Renal pelvis (tissue), 12 donors: ENCODE measurements at places on chromosomes 2 and 18.

DNA sequence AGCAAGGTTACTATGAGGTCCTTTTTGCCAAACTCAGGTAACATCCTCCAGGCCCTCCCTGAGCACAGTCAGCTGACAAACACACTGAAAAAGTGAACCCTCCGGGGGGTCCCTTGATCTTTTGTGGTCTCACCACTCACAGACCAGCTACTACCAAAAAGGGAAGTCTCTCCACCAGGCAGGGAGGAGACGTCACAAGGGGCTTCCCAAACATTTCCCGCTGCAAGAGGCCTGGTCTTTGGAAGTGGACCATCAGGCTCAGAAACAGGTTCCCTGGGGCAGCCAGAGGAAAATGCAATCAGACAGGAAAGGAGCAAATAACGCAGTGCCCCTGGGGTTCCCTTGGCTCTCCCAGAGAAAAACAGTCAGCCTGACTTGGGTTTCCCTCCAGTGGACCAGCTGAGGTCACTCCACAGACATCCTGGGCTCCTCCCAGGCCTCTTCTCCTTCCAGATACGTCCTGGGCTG, 38.7 kb upstream of the POMC start:
- DNase-seq: no peak

DNA sequence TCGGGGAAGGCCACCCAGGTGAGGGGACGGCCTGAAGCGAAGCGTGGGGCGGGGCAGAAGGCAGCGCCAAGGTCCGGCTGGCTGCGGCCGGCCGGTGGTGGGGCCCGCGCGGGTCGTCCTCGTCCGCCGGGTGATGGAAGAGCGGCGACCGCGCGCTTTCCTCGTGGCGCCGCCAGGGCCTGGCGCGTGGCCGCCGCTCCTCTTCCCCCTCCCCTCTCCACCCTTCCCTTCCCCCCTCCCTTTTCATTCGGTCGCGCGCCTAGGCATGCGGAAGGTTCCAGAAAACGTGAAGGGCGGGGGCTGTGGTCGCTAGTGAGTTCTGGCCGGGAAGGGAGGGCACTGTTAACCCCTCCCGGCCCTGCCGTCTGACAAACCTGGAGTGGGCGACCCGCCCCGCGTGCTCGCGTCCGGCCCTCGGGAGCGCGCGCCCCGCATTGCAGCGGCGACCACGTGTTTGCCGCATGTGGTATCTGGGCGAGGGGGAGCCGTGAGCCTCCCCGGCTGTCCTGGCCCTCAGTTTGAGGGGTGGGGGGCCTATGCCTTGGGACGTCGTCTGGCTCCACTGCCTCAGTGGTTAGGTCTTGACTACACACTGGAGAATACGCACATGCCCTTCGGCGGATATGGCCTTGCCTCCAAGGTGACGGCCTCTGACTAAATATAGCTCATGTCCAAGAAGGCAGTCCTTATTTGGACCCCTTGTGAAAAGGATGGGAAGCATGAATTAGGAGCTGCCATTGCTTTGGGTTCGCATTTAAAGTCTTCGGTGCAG, 579 bp downstream of the MAT2A start:
- DNase-seq: peak; percentile 73

GRCh38 chr2:242063436-242063835, 193.9 kb downstream of the RTP5 start:
- DNase-seq: no peak

DNA sequence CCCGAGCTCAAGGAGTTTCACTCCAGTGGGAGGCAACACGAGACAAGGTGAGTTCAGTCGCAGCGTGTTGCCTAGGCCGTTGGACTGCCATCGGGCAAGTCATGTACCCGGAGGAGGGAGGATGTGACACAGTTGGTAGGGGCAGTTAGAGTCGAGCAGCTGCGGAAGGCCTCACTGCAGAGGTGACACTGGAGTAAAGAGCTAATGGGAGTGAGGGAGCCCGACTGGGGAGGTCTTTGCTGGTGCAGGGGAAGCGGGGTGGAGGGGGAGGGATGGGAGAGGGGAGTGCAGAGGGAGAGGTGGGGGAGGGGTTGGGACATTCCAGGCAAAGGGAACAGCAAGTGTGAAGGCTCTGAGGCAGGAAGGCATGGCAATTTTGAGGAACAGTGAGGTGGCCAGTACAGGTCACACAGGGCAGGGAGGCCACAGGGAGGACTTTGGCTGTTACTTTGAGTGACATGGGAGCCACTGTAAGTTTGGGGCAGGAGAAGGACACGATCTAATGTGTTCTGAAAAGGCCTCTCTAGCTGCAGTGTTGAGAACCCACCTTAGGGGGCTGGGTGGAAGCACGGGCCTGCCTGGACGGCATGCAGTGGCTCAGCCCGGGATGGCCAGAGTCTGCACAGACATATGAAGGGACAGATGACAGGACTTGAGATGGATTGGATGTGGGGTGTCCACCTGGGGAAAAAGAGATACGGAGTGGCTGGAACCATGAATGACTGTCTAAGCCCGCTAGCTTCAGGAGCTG, 61.1 kb downstream of the KCNF1 start:
- no peak for DNase-seq

- no peak for DNase-seq
Observed at GRCh38 chr2:160869411-160869810, 290.8 kb upstream of the TANK start.

DNA sequence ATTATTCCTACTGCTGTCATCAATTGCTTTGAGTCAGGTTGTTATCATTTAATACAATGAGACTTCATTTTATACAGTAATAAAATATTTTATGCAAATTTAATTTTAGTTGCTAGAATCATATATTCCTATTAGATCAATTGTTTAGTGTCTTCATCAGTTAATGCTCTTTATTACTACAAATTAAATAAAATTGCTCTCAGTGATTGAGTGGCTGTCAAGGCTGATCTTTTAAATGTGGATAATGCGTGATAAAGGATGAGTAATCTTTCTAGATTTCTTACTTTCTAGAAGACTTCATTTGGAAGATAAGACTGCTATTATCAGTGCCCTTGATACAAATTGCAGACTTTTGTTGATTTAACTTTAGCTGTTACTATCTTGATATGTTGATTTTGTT, 59.6 kb upstream of the CDH2 start:
- DNase-seq: no peak

- DNase-seq: no peak
Observed at GRCh38 chr2:140584471-140584870, 1546.3 kb downstream of the LRP1B start.

GRCh38 chr2:66036948-66037347, 398.0 kb upstream of the MEIS1 start:
- no peak for DNase-seq

DNA sequence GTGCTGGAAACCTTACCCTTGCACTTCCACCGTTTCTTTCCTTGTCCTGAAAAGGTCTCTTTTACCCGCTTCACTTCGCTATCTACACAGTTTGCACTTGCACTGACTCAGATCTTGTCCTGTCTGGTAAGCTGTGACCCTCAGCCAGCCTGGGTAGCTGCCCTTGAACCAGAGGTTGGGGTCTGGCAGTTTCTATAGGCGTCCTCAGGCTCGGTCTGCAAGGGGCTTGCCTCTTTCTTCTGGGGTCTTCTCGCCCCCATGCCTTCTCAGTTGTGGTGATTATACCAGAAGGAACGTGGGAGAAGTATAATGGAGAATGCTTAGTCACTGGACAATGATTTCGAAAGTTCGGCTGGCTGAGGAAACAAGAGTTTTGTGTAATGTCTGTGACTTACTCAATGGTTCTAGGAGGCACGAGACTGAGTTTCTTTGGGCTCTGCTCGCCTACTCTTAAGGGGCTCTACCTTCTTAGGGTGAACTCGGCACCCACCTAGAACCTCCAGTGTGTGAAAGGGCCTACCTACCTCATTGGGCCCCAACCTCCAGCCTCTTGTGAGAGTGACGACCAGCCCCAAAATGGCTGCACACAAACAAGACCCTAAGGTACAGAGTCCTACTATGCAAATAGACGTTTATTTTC, 6.9 kb upstream of the STAT1 start:
- DNase-seq: no peak

DNA sequence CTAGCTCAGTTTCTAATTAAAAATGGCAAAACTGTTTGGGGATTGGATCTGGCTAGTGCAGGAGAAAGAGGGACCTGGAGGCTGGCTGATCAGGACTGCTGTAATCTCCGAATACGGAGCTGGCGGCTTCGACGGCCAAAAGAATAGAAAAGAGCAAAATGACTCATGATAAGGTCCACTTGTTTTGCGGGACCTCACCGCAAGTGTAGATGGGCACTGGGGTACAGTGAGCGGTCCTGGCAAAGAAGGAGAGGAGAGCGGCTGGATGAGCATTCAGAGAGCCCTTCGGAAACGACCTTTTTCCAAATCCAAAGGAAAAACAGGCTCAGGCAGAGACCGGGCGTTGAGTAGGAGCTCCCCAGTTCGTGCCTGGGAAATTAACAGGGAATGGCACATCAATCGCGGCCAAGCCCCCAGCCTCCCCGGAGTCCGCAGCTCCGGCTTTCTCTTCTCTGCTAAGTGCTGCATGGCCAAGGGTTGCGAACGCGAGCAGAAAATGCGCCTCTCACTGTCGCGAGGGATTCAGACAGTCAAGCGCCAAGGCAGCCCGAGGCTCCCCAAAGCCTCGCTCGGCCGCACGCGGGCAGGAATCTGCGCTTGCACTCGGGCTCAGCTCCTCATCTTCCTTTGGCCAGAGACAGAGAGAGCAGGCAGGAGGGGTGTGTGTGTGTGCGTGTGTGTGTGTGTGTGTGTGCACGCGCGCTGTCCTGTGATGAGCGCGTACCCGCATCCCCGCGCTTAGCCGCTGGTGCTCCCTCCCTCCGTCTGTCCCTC, 1.8 kb downstream of the DCC start:
- DNase-seq: peak; percentile 27

- DNase-seq: no peak
Observed at GRCh38 chr2:144041612-144042011, 478.3 kb downstream of the ZEB2 start.

GRCh38 chr18:45627204-45627526, 11.9 kb downstream of the SLC14A2 start:
- DNase-seq: no peak

- peak; percentile 22 for DNase-seq
Observed at GRCh38 chr18:59318460-59319050, at the start of gene CPLX4. Gene CPLX4, minus strand, starts transcription at chr18:59318649. Its CDS starts 187 bp downstream, at chr18:59318462.

DNA sequence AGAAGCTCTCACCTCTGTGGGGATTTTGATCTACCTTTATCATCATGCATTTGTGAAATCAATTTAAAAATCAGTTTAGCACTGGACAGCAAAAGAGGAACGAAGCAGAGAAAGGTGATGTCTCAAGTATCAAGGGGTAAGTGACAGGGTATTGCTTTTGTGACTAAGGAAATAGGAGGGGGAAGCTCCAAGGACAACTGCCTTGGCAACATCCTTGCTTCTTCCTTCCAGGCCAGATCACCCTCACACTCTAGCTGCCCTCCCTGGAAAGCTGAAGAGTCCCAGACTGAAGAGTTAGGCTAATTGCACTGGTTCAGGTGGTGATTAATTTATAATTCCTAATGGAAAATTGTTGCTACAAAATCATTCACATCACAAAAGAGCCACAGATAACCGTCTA, 859.1 kb upstream of the ACVR2A start:
- DNase-seq: no peak

DNA sequence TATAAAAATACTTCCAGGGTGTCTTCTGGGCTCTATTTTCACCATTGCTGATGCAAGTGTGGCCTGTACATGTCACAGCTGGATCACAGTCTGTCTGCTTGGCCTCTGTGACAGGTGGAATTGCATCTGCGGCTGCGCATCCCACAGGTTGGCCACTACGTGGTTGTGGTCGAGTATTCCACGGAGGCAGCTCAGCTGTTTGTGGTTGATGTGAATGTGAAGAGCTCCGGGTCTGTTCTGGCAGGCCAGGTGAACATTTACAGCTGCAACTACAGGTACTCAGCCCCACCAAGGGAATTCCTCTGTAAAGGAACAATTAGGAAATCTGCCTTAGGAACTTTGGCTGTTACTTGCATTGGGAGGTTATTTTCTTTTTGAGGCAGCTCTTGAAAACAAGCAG, 144.5 kb downstream of the LAMA3 start:
- DNase-seq: no peak

DNA sequence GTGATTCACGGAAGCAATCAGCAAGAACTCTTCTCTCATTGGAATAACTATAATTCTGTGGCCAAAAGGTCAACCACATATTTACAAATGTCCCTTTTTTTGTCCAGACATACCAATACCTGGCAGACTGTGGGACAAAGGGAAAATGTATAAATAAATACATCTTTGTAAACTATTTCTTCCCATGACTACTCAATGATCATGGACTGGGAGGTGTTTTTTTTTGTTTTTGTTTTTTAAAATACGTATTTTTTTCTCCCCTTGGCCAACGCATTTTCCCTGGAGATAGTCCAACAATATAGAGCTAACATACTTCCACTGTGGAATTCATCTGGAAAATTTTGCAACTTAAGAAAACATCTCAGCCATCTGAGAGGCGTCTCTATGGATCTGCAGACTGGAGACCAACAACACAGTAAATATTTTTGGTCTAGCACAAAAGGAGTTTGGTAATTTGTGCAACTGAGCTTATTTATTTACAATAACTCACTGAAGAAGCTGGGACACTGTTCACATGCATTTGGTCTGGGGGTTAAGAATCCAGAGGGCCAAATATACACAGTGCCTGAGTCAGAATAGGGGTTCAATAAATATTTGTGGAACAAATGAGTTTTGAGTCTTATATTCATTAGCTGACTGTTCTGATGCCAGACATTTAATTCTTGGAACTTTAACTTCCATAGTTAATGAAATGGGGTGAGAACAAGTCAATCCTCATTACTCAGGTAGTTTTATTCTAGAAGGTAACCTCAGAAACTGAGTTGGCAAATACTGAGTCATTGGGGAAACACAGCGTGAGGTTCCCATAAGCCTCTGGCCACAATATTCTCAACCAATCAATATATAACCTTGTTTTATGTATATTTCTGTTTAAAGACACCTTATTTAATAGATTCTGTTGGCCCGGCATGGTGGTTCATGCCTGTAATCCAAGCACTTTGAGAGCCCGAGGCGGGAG, 36.2 kb downstream of the CCBE1 start:
- no peak for DNase-seq

GRCh38 chr18:50117863-50118262, 77.1 kb downstream of the MYO5B start:
- no peak for DNase-seq

DNA sequence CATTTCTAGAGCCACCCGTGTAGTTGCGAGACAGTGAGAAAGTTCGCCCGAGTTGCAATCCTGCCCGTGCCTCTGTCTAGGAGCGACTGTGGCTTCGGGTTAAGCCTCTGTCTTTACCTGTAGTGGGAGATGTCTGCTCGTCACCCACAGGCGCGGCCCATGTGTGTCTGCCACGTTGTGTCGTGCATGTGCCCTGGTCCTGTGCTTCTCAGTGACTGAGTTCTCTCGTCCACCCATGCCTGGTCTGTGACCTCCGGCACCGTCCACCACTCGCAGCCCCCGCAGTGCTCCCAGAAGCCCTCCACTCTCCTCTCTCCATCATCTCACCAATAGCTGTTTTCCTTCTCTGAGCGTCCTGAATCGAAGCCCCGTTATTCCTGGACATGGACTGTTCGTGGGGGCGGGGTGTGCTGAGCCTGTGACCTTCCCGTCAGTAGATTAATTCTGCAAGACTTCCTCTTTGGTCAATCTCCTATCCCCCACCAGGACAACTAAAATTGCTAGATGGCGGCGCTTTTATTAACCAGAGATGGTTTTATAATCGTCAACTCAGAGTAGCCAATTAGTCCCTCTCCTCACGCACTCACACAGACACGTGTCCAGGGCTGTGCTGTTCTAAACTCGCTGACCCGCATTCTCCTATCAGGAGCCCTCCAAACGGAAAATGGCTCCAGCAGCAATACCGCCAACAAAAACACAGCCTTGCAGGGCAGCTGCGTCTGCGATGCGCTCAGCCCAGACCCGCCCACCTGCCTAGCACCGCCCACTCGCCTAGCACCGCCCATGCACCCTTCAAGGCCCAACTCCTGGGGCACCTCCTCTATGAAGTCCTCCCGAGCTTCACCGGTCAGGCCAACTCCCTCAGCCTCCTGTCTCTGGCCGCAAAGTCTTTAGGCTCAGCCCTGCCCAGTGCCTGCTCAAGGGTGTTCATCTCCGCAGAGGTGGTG, 119.4 kb downstream of the TWIST2 start:
- DNase-seq: no peak
